NCI-H226 (cell line): ENCODE measurements at places on chromosomes 6 and 20.

- no peak for DNase-seq
These were observed 103.6 kb downstream of the PAX1 start for GRCh38 chr20:21808863-21809664.

DNA sequence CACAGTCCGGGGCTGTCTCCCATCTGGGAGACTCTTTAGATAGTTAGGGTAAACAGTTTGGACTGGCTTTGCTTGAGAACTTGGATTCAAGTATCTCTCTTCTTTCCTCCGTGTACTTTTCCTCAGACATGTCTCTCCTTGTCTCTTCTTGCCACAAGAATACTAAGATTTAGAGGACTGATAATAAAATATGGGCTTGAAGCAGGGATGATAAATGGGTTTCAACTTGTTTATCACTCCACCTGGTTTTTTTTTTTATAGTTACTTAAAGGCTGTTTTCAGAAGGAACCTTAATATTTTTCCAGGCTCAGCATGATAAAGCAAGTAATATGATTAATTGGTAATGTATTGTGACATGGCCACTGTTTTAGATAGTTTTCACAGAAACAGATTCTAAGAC, 40.9 kb upstream of the KIF13A start:
- no peak for DNase-seq

DNA sequence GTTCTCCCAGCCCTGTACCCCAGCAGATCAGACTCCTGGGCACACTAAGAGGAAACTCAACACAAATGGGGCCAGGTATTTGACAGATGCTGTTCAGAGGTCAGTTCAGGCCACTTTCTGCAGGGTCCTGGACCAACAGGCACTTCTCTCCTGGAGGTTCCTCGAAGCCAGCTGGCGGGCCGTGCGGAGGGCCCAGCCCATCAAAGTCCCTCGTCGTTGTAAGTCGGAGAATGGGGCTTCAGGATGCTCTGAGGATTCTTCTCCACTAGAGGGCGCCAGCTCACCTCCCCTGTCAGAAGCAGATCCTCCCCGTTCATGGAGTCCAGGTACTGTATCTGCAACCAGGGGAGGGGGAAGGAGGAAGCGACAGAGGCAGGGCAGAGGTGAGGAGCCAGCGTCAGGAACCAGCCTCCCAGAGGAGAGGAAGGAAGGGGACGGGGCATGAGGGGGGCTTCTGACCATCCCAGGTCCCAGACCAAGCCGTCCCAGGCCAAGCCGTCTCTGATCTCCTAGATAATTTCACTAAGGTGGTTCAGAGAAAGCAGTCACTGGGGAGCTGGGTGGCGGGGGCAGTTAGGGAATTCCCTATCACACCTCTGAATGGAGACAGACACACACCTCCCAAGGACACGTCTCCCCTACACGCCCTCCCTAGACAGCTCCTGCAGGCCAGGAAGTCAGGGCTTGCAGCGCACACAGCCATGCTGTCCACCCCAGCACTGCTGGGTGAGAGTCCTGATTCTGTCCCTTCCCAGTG, 11.7 kb upstream of the FAM83C start:
- peak; percentile 86 for DNase-seq

- peak; percentile 7 for DNase-seq
These were observed 15.1 kb upstream of the PPP1R16B start for GRCh38 chr20:38790200-38791053.

- DNase-seq, result no peak
These were observed 484.8 kb upstream of the JAG1 start for GRCh38 chr20:11158589-11158988.

GRCh38 chr6:33668914-33669313, 42.6 kb downstream of the UQCC2 start:
- DNase-seq, result peak; percentile 90

DNA sequence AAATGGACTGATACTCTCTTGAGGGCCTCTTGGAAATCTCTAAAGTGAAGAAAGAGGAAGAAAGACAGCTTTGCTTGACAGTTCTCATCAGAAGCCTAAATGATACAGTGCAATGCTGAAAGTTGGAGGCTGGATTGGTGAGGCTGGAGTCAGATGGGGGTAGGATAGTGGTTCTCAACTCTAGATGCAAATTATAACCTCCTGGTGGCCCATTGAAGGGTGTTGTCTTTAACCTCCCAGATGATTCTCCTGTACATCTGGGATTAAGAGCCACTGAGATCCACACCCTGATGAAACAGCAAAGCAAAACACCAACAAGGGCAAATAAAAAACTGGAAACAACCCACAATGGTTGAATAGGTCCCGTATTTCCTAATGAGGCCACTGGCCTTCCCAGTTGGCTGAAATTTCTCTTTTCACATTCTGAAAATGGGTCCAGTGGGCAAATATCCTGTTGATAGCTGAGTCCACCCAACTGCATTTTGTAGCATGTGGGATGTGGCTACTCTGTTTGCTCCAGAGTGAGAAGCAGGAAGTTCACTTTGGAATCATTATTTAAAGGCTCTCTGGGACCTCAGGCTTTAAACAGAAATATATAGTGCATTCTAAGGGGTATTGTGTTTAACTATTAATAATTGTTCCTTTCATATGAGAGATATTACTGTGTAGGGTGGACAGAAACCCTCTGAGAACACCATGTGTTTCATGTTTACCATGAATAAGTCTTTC, 208.1 kb downstream of the SOX4 start:
- DNase-seq, result no peak

DNA sequence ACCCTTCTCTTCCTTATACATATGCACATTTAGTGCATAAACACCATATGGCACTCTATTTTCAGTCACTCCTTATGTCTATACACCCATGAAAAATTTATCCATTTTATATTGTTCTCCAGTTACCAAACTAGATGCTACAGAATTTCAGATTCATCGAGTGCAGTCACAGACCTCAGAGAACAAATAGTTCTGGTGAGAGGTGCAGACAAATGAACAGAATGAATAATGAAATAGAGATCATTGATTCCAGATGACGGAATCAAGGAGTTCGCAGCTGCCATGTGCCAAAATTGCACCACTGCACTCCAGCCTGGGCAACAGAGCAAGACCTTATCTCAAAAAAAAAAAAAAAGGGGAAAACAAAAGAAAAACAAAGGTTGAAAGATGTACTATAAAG, 214.8 kb upstream of the CEP162 start:
- DNase-seq, result no peak

DNA sequence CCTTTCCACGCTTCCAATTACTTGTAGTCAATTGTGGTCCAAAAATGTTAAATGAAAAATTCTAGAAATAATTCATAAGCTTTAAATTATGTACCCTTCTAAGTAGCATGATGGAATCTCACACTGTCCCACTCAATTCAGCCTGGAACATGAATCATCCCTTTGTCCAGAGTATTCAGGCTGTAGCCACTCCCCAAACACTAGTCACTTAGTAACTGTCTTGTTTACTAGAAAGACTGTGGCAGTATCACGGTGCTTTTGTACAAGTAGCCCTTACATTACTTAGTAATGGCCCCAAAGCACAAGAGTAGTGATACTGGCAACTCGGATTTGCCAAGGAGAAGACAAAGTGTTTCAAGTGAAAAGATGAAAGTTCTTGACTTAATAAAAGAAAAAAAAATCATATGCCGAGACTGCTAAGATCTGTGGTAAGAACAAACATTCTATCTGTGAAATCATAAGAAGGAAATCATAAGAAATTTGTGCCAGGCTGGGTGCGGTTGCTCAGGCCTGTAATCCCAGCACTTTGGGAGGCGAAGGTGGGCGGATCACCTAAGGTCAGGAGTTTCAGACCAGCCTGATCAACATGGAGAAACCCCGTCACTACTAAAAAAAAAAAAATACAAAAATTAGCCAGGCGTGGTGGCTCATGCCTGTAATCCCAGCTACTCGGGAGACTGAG, 168.5 kb upstream of the SIM1 start:
- DNase-seq, result peak; percentile 72

DNA sequence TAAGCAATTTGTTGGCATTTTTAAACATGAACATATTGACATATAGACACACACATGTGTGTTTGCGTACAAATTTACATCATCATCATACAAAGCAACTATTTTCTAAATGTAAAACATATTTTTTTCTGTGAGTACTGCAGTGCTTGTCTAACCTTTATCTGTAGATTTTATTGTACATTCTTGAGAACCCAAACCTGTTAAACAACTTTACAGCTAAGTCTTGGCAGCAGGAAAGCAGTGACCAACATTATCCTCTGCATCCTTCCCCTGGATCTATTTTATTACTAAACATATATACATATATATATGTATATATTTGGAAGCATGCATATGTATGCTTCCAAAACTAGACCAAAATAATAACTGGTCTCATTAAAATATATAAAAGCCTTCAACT, 10.4 kb upstream of the PLCB1 start:
- DNase-seq, result no peak

- no peak for DNase-seq
These were observed 4.5 kb upstream of the RAB44 start for GRCh38 chr6:36692861-36693702.

- no peak for DNase-seq
These were observed 6.5 kb upstream of the RBBP8NL start for GRCh38 chr20:62433658-62434497.

- no peak for DNase-seq
These were observed 102.4 kb downstream of the TFAP2A start for GRCh38 chr6:10312445-10312844.

DNA sequence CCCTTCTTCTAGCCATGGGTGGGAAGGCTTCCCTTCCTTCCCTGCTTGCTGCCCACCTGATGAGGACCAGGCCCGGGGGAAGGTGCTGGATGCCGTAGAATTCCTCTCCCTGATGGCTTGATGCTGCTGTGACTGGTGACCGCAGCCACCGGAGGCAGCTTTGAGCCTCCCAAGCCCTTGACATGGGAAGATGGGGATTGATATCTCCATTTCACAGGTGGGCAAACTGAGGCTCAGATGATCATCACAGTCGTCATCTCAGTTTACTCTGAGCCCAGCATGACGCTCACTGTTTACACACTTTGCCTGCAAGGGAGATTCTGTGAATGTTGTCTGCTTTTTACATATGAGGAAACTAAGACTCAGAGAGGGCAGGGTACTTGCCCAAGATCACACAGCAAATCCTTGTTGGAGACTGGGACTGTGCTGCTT, 43.9 kb downstream of the SRC start:
- no peak for DNase-seq

DNA sequence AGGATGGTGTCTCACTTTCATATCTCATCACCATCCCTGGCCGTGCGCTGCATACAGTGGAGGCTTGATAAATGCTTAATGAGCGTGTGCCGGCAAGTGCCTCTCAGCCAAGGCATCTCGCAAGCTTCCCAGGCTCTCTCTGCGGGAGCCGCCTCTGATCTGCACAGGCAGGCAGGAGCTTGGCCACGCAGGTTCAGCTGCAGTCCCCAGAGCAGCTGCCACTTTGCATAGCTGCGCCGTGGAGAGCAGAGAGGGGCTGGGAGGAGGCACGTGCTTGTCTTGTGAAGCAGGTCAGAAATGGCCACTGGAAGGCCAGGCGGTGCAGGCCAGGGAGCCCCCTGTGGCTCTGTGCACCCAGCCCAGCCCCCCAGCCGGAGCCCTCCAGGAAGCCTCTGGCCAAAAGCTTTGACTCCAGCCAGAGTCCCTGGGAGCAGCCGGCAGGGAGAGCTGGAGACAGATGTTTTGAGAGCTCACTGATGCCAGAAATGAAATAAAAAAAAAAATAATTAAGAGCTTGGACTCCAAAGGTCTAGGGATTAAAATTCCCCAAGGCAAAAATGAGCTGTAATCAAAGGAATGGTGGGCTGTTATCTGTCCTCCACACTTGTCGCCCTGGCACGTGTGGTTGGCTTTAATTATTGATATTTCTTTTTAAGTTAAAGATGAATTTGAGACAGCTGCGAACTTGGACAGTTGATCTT, 377.0 kb downstream of the CDH4 start:
- DNase-seq, result no peak

- no peak for DNase-seq
These were observed 269.0 kb downstream of the COL12A1 start for GRCh38 chr6:74936886-74937285.

- DNase-seq, result no peak
These were observed 54.0 kb downstream of the ASXL1 start for GRCh38 chr20:32411955-32412706.

DNA sequence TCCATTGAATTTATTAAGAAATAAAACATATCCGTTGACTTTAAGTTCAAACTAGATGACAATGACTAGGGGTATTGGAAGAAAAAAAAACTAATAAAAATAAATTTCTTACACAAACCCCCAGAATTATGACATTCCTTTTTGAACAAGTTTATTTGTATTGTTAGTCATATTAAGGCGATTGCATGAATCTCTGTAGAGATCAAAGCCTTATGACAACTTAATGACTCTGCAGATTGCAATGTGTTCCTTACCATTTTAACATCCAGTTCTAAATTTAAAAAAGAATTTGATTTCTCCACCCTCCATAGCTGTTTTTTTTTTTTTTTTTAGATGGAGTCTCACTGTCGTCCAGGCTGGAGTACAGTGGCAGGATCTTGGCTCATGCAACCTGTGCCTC, 189.8 kb upstream of the CEP162 start:
- no peak for DNase-seq

GRCh38 chr6:111171577-111172400, 84.5 kb downstream of the SLC16A10 start:
- DNase-seq, result no peak

- DNase-seq, result no peak
These were observed 39.0 kb upstream of the TBXT start for GRCh38 chr6:166206510-166207283.

DNA sequence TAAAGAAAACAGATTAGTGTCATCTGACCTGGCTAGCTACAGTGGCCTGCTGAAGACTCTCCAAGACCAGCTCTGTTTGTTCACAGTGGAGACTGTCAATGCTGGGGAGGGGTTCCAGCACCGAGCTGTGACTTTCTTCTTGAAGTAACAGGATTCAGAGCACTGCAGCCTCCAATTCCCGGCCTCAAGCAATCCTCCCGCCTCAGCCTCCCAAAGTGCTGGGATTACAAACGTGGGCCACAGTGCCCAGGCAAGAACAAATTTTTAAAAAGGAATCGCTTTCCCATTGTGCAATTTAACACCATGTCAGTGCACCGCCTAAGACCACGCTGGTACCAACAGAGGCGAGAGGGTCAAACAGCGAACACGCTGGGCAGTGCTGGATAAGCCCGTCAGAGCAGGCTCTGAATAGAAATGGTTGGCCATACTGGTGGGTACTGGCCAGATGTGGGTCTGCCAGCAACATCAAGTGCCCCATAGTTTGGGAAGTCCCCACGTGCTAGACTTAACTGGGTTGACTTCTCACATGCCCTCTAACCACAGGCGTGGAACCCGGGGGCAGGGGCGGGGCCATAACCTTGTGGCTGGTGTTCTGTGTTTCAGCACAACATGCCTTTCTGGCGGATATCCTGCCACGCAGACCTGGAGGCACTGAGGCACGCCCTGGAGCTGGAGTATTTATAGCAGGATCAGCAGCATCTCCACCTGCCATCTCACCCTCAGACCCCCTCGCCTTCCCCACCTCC, 168.9 kb downstream of the ZMYND8 start:
- DNase-seq, result no peak
